ENCODE measurements at places on chromosomes 1 and 21.
A peak's percentile ranks its signal among the peaks of the same experiment; 100 is the strongest.

GRCh38 chr1:39359028-39359570 lies 132.3 kb upstream of the BMP8A start:
- DNase-seq, result no peak

DNA sequence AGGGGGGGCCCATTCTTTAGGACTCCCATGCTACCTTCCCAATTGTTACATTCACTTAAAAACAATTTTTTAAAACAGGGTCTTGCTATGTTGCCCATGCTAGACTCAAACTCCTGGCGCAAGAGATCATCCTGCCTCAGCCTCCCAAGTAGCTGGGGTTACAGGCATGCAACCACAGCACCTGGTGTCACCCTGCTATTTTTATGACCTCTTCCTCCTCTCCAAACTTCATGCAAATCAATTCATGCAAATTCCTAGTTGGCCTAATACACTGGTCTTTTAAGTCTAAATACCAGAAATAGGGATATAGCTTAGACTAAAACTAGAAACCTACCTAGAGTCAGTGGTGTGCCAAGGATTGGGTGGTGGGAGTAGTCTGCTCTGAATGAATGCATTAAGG lies 30.1 kb downstream of the CDKN2C start:
- no peak for DNase-seq

DNA sequence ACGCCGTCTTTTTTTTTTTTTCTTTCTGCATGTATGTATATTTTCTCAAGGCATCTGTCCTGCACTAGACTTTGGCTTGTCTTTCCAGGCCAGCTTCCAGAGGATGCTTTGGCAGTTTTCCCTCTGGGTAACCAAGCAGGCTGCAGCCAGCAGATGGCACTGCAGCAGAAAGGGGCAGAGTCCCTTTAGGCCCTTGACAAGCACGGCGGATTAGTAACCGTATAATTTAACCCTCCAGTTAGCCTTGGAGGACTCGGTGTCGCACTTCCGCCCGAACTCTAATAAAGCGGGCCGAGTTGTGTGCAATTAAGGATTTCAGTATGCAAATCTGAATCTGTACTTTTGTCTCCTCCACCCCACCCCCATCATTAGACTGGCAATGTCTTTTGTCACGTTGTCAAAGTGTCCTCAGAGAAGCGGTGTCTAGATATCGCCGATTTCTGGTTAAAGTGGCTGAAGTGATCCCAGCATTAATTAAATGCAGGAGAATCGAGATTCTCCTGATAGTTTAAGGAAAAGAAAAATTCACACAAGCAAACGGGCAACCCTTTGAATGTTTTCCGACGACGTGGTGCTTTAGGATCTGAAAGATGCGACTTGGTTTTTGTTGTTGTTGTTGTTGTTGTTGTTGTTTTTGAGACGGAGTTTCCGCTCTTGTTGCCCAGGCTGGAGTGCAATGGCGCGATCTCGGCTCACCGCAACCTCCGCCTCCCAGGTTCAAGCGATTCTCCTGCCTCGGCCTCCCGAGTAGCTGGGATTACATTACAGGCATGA lies 1.1 kb upstream of the TMEM167B start:
- no peak for DNase-seq

GRCh38 chr1:234779160-234779538 lies 169.2 kb upstream of the IRF2BP2 start:
- DNase-seq, result no peak

GRCh38 chr21:45367402-45368351 lies 37.3 kb upstream of the COL18A1 start:
- no peak for DNase-seq

- no peak for DNase-seq
Observed at GRCh38 chr1:245129319-245130240, 25.2 kb upstream of the KIF26B start.

DNA sequence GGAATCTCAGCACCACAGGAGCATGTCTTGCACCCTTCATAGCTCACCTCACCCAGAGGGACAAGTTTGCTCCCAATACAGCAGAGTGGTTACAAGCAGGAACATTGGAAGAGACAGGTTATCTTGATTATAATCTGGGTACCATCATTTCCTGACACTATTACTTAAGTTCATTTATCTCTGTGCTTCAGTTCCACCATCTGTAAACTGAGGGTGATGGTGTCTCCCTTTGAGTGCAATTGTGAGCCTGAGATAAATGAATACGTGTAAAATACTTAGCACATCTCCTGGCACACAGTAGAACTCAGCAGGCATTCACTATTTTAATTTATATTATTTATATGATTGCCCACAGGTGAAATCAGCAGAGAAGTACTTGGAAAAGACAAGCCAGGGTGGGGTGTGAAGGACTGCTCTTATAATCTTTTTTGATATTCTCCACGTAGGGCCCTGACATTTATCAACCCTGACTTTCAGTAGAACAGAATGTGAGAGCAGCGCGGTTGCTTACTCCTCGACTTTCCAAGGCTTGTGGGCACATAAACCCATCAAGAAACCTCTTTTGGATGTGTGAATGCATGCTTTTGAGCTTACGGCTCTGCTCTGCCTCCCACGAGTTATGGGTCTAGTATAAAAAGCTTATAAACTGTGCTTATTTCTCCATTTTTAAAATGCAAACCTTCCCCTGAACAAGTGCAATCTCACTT lies 34.9 kb downstream of the DUSP10 start:
- no peak for DNase-seq

- DNase-seq, result no peak
Observed at GRCh38 chr1:188489336-188490112, 1660.8 kb downstream of the PLA2G4A start.

DNA sequence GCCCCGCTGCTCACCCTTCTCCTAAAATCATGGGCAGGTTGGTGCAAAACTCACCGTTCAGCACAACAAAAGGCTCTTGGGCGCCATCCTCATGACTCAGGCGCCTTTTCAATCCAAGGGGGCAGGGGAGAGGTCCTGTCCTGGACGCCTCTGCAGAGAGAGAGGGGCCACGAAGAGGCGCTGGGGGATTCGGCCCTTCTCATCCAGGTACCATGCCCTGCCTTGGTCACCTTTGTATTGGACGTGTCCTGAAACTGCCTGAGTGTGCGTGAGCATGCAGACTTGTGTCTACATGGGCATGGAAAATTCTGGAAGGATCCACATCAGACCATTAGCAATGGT lies 53.5 kb downstream of the SLC37A1 start:
- DNase-seq, result no peak

GRCh38 chr1:225915538-225915991 lies 8.5 kb downstream of the PYCR2 start:
- no peak for DNase-seq

GRCh38 chr1:200867018-200867811 lies 5.6 kb upstream of the GPR25 start:
- no peak for DNase-seq

GRCh38 chr1:207054491-207054890 lies 1.4 kb downstream of the PFKFB2 start:
- DNase-seq, result no peak

DNA sequence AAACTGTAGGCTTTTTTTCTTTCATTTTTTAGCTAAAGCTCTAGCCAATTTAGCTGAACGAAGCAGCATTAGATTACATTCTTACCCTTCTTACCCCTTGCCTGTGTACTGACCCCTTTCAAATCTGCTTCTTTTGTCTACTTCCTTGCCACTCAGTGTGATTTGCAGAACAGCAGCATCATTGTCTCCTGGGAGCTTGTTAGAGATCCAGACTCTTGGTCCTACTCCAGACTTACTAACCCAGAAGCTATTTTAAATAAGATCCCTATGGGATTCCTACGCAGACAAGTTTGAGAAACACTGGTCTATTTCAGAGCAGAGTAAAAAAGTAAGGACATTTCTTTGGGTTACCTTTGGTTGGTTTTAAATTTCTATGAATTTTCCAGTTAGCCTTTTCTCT lies 13.8 kb downstream of the LRRC39 start:
- DNase-seq, result no peak

DNA sequence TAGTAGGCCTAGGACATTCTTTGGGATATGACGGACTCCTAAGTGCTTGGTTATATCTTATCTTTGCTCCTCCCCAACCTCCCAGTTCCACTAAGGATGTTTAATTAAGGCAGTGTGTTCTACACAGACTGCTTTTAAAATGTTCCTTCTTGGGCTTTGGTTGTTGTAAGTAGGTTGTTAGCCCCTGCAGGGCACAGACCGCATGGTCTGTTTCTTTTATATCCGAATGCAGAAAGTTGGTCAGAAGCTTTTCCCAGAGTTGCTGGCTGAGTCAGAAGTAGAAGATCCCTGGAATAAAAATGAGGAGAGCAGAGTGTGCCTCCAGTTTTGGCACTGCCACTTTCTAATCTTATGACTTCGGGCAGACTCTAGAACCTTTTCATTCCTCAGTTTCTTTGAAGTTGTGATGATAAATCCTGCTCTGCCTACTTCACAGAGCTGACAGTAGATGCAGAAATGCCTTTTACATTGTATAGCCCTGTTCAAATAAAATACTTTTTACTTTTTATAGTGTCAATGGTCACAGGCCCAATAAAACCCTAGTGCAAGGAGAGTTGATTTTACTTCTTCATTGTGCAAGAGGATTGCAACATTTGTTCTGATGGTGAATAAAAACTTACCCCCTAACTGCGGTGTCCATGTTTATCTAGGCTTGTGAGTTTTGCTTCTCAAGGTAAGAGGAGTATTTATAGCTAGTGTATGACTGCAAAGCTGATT lies 18.4 kb downstream of the FMN2 start:
- DNase-seq, result no peak

- DNase-seq, result no peak
Observed at GRCh38 chr1:159851407-159851806, 11.1 kb downstream of the VSIG8 start.

DNA sequence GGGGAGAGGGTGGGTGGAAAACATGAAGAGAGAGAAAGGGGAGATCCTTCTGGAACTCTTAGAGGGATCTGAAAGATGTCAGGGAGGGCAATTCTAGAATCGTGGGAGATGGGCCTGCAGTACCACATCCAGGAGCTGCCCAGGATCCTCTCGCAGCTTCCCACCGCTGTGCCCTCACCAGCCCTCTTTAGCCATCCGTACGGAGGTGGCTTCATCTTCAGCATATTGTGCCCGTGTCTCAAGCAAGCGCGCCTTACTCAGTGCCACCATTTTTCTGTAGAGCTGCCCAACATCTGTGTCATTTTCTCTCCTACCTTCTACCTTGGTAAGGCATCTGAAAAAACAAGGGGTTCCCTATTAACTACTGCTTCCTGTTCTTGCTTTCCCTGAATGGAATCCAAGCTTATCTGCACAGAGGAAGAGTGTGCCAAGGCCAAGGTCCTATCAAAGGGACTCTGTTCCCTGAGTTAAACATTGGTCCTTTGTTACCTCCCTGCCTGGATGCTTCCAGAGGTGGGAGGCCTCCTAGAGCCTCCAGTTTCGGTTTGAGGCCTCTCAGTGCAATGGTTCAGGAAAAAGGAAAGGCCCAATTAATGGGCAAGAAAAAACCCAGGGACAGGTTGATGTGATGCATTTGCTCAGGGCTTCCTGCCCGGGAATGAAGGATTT lies 23.2 kb downstream of the C1orf116 start:
- no peak for DNase-seq

- DNase-seq, result no peak
Observed at GRCh38 chr1:8096105-8097011, 70.2 kb upstream of the ERRFI1 start.

DNA sequence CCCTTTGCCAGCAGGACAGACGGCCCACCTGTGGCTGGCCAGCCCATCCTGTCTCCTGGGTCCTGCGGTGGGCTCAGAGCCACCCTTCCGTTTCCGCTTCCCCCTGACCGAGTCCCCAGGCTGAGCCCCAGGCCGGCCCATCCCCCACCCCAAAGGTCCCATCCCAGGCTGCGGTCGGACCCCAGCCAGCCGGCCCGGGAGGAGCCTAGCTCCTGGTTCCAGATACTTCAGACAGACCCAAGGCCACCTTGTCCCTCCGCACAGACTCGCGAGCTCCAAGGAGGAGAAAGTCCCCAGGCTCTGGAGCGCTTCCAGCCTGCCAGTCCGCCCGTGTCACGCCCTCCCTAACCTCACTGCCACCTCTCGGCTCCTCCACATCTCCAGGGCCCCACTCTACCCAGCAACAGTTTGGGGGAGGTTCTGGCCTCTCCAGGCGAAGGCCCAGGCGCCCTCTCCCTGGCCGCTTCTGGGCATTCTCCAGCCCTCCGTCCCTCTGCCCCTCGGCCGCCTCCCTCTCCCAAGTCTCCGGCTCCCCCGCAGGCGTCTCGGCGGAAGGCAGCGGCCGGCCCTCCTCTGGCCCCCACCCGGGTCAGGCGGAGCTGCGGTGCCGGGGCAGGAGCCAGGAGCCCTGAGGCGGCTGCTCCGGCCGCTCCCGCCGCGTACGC lies 835 bp downstream of the LRRN2 start:
- no peak for DNase-seq

DNA sequence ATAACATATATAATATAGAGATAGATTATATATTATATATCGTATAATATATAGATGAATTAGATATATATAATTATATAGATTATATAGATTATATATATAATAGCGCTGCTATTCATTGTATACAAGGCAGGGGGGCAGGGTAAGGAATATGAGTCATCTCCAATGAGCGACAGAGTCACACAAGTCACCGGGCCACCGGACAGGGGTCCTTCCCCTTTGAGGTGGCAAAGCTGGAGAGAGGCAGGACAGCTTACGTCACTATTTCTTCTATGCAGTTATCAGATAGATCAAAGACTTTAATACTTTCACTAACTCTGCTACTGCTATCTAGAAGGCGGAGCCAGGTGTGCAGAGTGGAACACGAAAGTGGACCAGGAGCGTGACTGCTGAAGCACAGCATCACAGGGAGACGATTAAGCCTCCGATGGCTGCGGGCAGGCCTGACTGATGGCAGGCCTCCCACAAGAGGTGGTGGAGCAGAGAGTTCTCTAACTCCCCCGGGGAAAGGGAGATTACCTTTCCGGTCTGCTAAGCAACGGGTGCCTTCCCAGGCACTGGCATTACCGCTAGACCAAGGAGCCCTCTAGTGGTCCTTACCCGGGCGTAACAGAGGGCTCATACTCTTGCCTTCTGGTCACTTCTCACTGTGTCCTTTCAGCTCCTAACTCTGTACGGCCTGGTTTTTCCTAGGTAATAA lies 2154.7 kb downstream of the MRPL39 start:
- DNase-seq, result no peak

- DNase-seq, result no peak
Observed at GRCh38 chr1:175978476-175978875, 228.6 kb downstream of the COP1 start.

GRCh38 chr1:1305300-1306069 lies 2.2 kb downstream of the ACAP3 start:
- DNase-seq, result peak; percentile 58

- DNase-seq, result no peak
Observed at GRCh38 chr1:94527447-94528031, 14.0 kb downstream of the F3 start.

GRCh38 chr1:89938171-89939055 lies 56.5 kb upstream of the ZNF326 start:
- DNase-seq, result no peak

GRCh38 chr1:70038025-70038424 lies 167.4 kb downstream of the LRRC40 start:
- no peak for DNase-seq
